ENCODE measurements at places on chromosomes 1 and 21. TPM values are rescaled to one million over a fixed set of nuclear protein-coding genes. Genes with fewer than 3 reads are reported as not detected.

GRCh38 chr1:30418939-30419720 is 304.3 kb downstream of the MATN1 start:
- no peaks in the 10 kb centered on the region for H3K4me1 ChIP-seq
- no peaks in the 10 kb centered on the region for H3K27me3 ChIP-seq
- H3K36me3 ChIP-seq: no peaks in the 10 kb centered on the region
- no peak overlapping the region for H3K4me3 ChIP-seq
- no peak for DNase-seq
- H3K27ac ChIP-seq: no peak overlapping the region

The MYBPH gene
- not detected for total RNA-seq

- peak overlapping the region; percentile 94 for H3K27ac ChIP-seq
- H3K4me1 ChIP-seq: peaks cover 68% of the 10 kb centered on the region
- H3K36me3 ChIP-seq: peaks cover 66% of the 10 kb centered on the region
- H3K4me3 ChIP-seq: peak overlapping the region; percentile 62
These were observed 18.2 kb downstream of the DNALI1 start for GRCh38 chr1:37574834-37575480.

- DNase-seq: no peak
- no peaks in the 10 kb centered on the region for H3K27me3 ChIP-seq
- H3K27ac ChIP-seq: peak overlapping the region; percentile 96
- peaks cover 32% of the 10 kb centered on the region for H3K4me1 ChIP-seq
- H3K36me3 ChIP-seq: no peaks in the 10 kb centered on the region
These were observed 639 bp downstream of the NUP133 start for GRCh38 chr1:229507502-229507901.

DNA sequence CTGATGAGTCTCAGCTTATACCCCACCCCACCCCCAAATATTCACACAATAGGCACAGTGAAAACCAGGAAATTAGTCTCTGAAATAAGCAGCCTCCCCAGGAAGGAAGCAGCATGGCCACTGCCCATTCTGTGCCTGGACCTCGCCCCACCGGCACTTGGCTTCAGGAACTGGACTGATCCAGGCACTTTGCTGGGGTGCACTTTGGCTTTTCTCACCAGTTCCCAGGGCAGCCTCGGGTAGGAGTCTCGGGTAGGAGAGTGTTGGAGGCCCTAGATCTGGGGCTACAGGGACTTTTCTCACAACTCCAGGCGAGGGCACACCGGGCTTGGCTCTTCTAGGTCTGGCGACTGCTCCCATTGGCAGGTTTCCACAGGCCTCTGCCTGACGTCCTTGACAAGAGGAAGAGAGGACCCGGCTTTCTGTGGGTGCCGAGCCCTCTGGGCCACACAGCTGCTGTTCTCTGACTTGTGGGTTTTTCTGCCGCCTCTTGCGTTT is 18.7 kb downstream of the ADARB1 start:
- no peaks in the 10 kb centered on the region for H3K36me3 ChIP-seq
- peaks cover 44% of the 10 kb centered on the region for H3K4me1 ChIP-seq
- peak overlapping the region; percentile 20 for H3K4me3 ChIP-seq
- H3K27me3 ChIP-seq: no peaks in the 10 kb centered on the region

Data from activated T-cell treated with anti-CD3 and anti-CD28 coated beads, Interleukin-2, amount 50 U/mL, for 72 hours (primary cell).